H4 (cell line): ENCODE measurements at places on chromosomes 2 and 18. TPM values are rescaled to one million over a fixed set of nuclear protein-coding genes. Genes with fewer than 3 reads are reported as not detected.

Gene EFHD1
- total RNA-seq = 0.31 and 3.7 TPM in 2 replicates

Gene CAPN14
- total RNA-seq = 0.14 TPM in 1 of 2 replicates, not detected in the other

Gene RIOK3
- total RNA-seq = 25.6 and 34.9 TPM in 2 replicates

Gene SERPINB13
- total RNA-seq = not detected in 2 replicates

Gene SCYGR8
- not detected in 2 replicates for total RNA-seq

Gene IRS1
- total RNA-seq = 3.4 and 6.0 TPM in 2 replicates

Gene IL1RN
- 0.17 TPM in 1 of 2 replicates, not detected in the other for total RNA-seq

Gene ZNF396
- total RNA-seq = 1.3 and 3.1 TPM in 2 replicates

Gene LAMA1
- 3.2 and 4.7 TPM in 2 replicates for total RNA-seq

Gene KCNIP3
- 4.3 and 6.1 TPM in 2 replicates for total RNA-seq

Gene DCDC2C
- total RNA-seq = not detected in 2 replicates

Gene CHST9
- 0.23 and 1.1 TPM in 2 replicates for total RNA-seq

Gene SKOR2
- not detected in 2 replicates for total RNA-seq

Gene RESP18
- total RNA-seq = not detected in 2 replicates

Gene EVA1A
- 13.8 and 16.6 TPM in 2 replicates for total RNA-seq

Gene TLX2
- total RNA-seq = not detected in 2 replicates

Gene DSG1
- 0.02 TPM in 1 of 2 replicates, not detected in the other for total RNA-seq

Gene HOXD12
- total RNA-seq = not detected in 2 replicates

Gene RAD51AP2
- total RNA-seq = 0.02 and 0.06 TPM in 2 replicates

Gene CASP10
- total RNA-seq = 1.0 and 1.2 TPM in 2 replicates

Gene PPP1R1C
- total RNA-seq = 3.3 TPM in 2 replicates

Gene CCDC121
- 1.5 and 1.9 TPM in 2 replicates for total RNA-seq

Gene SRD5A2
- not detected in 2 replicates for total RNA-seq

Gene PROC
- 1.3 and 2.6 TPM in 2 replicates for total RNA-seq

Gene REG1B
- total RNA-seq = not detected in 2 replicates

Gene STPG4
- total RNA-seq = not detected in 2 replicates

Gene SAG
- total RNA-seq = not detected in 2 replicates

Gene GNLY
- total RNA-seq = not detected in 2 replicates

Gene C2orf80
- not detected in 2 replicates for total RNA-seq

Gene HOXD1
- not detected in 2 replicates for total RNA-seq

Gene GKN1
- total RNA-seq = not detected in 2 replicates

Gene MROH2A
- 0.02 TPM in 1 of 2 replicates, not detected in the other for total RNA-seq

Gene ACTG2
- not detected in 2 replicates for total RNA-seq

Gene SUMO1
- total RNA-seq = 200 and 214 TPM in 2 replicates

Gene COL6A3
- 202 and 204 TPM in 2 replicates for total RNA-seq

Gene CPO
- total RNA-seq = 0.39 TPM in 1 of 2 replicates, not detected in the other

Gene TTN
- not detected in 2 replicates for total RNA-seq

Gene TRABD2A
- 7.2 and 12.0 TPM in 2 replicates for total RNA-seq

Gene C2orf81
- 0.53 and 0.70 TPM in 2 replicates for total RNA-seq

Gene CYP26B1
- total RNA-seq = 1.5 and 1.7 TPM in 2 replicates

Gene INHA
- total RNA-seq = 0.35 TPM in 1 of 2 replicates, not detected in the other

Gene CSRNP3
- total RNA-seq = 2.7 and 3.7 TPM in 2 replicates

Gene CERKL
- 0.06 and 0.85 TPM in 2 replicates for total RNA-seq

Gene GDF7
- total RNA-seq = 0.02 and 0.04 TPM in 2 replicates

Gene THSD7B
- total RNA-seq = 0.23 and 0.35 TPM in 2 replicates

Gene LCT
- 0.14 and 0.66 TPM in 2 replicates for total RNA-seq
